ENCODE measurements at places on chromosomes 5 and 9.
A peak's percentile ranks its signal among the peaks of the same experiment; 100 is the strongest.

DNA sequence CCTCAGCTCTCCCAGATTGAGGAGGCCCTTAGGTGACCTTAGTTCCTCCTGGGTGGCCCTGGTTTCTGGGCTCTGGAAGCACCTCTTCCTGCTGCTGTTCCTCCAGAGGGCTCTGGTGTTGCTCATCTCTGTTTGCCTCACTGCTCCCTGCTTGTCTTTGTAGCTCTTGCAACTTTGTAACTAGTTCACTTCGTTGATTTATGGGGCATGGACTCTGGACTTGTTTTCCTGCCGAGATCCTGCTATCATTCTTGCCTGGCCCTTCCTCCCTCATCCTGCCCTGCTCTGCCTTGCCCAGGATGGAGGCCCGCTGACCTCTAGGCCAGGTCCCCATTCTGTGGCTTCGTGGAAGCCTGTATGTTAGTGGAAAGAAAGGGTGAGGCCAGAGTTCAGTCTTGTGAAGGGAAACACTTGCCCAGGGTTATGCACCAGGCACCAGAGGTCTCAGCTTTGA, 169.3 kb downstream of the MACROH2A1 start:
- H3K4me3 ChIP-seq = no peak overlapping the region
- peaks cover 33% of the 10 kb centered on the region for H3K4me1 ChIP-seq
- H3K36me3 ChIP-seq = no peaks in the 10 kb centered on the region
- H3K27ac ChIP-seq = no peak overlapping the region
- no peak for DNase-seq

GRCh38 chr5:158175934-158176481, 317.1 kb upstream of the CLINT1 start:
- no peak overlapping the region for H3K4me3 ChIP-seq
- no peaks in the 10 kb centered on the region for H3K36me3 ChIP-seq
- no peak for DNase-seq
- peak overlapping the region; percentile 29 for H3K27ac ChIP-seq
- H3K27me3 ChIP-seq = no peaks in the 10 kb centered on the region
- H3K4me1 ChIP-seq = peaks cover 15% of the 10 kb centered on the region

DNA sequence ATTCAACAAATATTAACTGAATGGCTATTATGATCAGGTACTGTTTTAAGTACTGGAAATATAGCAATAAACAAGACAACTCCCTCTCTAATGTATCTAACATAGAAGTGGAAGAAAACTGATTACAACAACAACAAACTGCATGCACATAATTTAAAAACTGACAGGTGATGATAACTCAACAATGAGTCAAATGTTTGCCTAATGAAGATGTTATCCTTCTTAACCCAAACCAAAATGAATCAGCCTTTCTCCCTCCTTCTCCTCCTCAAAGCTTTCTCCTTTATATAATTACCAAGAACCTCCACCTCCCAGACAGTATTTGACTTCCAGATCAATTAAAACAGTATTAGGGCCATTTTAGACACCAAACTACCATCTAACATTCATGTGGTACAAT, 49.3 kb downstream of the RICTOR start:
- peaks cover 4% of the 10 kb centered on the region for H3K36me3 ChIP-seq
- no peaks in the 10 kb centered on the region for H3K27me3 ChIP-seq
- no peak overlapping the region for H3K4me3 ChIP-seq
- peaks cover 24% of the 10 kb centered on the region for H3K4me1 ChIP-seq
- DNase-seq = no peak
- no peak overlapping the region for H3K27ac ChIP-seq

- H3K4me3 ChIP-seq = no peak overlapping the region
- no peaks in the 10 kb centered on the region for H3K27me3 ChIP-seq
- H3K36me3 ChIP-seq = peaks cover 5% of the 10 kb centered on the region
- peak overlapping the region; percentile 86 for H3K27ac ChIP-seq
- H3K4me1 ChIP-seq = peaks cover 67% of the 10 kb centered on the region
Measured at GRCh38 chr9:127918183-127919107, 1.6 kb upstream of the ST6GALNAC4 start.

DNA sequence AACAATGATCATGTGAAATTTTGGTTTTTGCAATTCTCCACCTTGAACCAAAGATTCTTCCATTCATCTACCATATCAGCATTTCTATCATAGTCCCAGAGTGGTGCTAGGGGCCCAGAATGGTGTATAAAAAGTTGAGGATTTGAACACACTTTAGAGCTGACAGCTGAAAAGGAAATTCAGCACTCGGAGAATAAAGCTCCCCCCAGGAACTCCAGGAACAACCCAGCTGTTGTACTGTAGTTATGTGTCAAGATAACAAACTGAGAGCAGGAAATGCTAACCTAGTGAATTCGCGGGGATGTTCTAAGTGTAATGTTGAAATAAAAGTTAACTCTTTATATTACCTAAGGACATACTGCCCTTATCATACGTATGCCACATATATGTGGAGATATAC, 216.7 kb downstream of the NFIB start:
- H3K27ac ChIP-seq = peak overlapping the region; percentile 76
- no peaks in the 10 kb centered on the region for H3K27me3 ChIP-seq
- peaks cover 47% of the 10 kb centered on the region for H3K4me1 ChIP-seq
- no peak overlapping the region for H3K4me3 ChIP-seq

DNA sequence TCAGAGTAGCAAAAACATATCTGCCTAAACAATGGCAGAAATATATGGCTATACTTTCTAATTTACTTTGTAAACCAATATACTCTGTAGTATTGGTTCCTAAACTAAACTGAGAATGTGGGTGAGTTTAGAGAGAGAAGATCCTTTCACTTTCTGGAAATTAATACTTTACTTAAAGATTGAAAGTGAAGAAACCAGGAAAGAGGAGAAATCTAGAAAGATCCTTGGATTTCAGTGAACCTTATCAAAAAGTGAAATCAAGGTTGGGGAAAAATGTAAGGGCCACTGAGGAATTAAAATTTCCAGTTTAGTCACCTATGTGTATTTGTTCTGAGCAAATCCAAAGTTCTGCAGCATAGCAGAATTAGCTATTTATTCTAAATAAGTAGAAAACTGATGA, 5.9 kb downstream of the SLC38A9 start:
- no peak overlapping the region for H3K27ac ChIP-seq
- no peak for DNase-seq
- H3K4me1 ChIP-seq = peaks cover 4% of the 10 kb centered on the region
- no peaks in the 10 kb centered on the region for H3K27me3 ChIP-seq

GRCh38 chr9:133333566-133333965, 2.4 kb downstream of the SURF6 start:
- DNase-seq = no peak
- H3K4me1 ChIP-seq = peaks cover 25% of the 10 kb centered on the region
- H3K4me3 ChIP-seq = no peak overlapping the region
- no peaks in the 10 kb centered on the region for H3K27me3 ChIP-seq
- no peak overlapping the region for H3K27ac ChIP-seq

DNA sequence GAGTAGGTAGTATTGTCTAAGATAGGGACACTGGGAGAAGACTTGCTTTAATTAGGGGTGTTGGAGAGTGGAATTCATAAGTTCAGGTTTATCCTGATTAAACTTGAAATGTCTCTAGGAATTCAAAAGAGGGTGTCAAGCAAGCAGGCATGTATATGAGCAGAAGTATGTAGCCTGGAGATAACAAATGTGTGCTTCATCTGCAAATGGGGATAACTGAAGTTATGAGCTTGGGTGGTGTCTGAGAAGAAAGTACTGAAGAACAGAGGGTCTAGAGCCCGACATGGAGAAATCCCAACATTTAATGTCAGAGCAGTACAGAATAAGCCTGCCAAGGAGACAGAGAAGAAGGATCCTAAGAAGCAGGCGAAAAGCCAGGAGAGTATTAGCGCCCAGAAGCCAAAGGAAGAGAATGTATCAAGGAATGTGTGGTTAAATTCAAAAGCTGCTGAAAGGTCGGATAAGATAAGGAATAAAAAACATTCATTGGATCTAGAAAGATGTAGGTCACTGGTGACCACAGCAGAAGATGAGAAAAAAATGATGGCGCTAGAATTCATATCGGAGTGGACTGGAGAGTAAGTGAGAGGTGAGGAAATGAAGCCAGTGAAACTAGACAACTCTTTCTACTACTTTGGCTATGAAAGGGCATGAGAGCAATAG, 401.5 kb upstream of the PIK3R1 start:
- no peak overlapping the region for H3K27ac ChIP-seq
- no peak for DNase-seq
- H3K36me3 ChIP-seq = no peaks in the 10 kb centered on the region
- no peaks in the 10 kb centered on the region for H3K27me3 ChIP-seq

GRCh38 chr9:136316896-136317676, 10.3 kb upstream of the GPSM1 start:
- H3K4me3 ChIP-seq = no peak overlapping the region
- H3K36me3 ChIP-seq = no peaks in the 10 kb centered on the region
- H3K27ac ChIP-seq = no peak overlapping the region
- DNase-seq = no peak

DNA sequence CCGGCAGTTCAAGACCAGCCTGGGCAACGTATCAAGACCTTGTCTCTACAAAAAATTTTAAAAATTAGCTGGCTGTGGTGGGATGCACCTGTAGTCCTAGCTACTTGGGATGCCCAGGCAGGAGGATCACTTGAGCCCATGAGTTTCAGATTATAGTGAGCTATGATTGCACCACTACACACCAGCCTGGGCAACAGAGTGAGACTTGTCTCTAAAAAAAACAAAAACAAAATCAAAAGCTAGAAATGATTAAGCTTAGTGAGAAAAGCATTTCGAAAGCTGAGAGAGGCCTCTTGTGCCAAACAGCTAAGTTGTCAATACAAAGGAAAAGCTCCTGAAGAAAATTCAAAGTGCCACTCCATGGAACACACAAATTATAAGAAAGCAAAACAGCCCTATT, 4.8 kb downstream of the FAM151B start:
- DNase-seq = no peak
- H3K36me3 ChIP-seq = no peaks in the 10 kb centered on the region
- no peak overlapping the region for H3K4me3 ChIP-seq
- H3K27ac ChIP-seq = no peak overlapping the region
- peaks cover under 1% of the 10 kb centered on the region for H3K4me1 ChIP-seq
- no peaks in the 10 kb centered on the region for H3K27me3 ChIP-seq

GRCh38 chr9:7983490-7983889, 183.9 kb upstream of the DMAC1 start:
- DNase-seq = no peak
- H3K4me3 ChIP-seq = no peak overlapping the region
- H3K4me1 ChIP-seq = no peaks in the 10 kb centered on the region
- no peaks in the 10 kb centered on the region for H3K36me3 ChIP-seq

DNA sequence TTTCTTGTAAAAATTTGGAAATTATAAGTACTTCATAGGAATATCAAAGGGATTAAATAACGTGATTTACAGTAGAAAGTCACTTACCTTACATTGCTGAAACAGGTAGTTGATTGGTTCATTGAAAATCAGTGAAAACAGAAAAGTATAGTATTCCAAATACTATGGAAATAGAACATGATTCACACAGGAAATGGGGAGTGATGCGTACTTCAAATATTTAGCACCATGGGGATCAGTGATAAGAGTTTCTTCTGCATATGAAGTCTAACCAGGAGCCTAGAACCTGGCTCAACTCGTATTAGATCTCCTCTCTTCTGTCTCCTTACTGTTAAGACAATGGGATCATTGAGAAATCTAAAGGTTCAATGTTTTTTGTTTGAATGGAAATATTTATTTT, 133.3 kb downstream of the FAM174A start:
- H3K4me3 ChIP-seq = no peak overlapping the region
- DNase-seq = no peak
- no peak overlapping the region for H3K27ac ChIP-seq
- no peaks in the 10 kb centered on the region for H3K27me3 ChIP-seq

DNA sequence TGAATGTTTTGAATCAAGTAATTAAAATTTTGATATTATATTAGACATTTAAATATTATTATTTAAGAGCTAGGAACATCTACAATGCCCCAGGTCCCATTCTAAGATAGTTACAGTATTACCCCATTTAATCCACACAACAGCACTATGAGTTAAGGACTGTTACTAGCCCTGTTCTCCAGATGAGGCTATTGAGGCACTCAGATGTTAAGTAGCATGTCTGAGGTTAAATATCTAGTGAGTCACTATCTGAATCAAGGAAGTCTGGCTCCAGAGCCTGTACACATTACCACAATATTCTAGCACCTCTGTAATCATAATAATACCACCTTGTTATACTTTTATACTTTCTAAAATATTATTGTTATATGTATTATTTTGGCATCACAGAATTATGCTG, 304.6 kb downstream of the PDE4D start:
- no peak overlapping the region for H3K4me3 ChIP-seq
- H3K27ac ChIP-seq = no peak overlapping the region
- no peaks in the 10 kb centered on the region for H3K36me3 ChIP-seq
- no peaks in the 10 kb centered on the region for H3K27me3 ChIP-seq
- peaks cover 19% of the 10 kb centered on the region for H3K4me1 ChIP-seq

GRCh38 chr9:134371731-134372130, 45.5 kb downstream of the RXRA start:
- H3K4me3 ChIP-seq = no peak overlapping the region
- H3K4me1 ChIP-seq = peaks cover 96% of the 10 kb centered on the region
- no peak for DNase-seq
- H3K27me3 ChIP-seq = no peaks in the 10 kb centered on the region

DNA sequence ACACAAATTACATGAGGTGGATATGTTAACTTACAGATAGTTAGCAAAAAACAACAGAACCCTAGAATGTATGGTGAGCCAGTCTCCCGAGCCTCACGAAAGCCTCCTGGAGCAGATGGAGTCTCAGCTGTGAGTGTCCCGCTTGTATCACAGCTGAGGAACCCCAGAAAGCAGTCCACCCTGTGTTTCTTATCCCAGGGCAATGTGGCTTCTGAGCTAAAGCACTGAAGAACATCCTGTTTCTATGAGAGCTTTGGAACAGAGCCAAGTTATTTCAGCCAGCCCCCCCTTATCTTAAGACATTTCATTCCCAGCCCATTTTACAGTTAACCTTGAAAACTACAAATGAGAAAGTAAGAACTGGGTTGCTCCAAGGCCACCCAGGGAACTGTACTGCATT, 1220.9 kb upstream of the CDH6 start:
- H3K27ac ChIP-seq = no peak overlapping the region
- no peaks in the 10 kb centered on the region for H3K36me3 ChIP-seq
- no peak for DNase-seq
- no peak overlapping the region for H3K4me3 ChIP-seq

- no peak for DNase-seq
- no peaks in the 10 kb centered on the region for H3K4me1 ChIP-seq
- H3K36me3 ChIP-seq = no peaks in the 10 kb centered on the region
- no peaks in the 10 kb centered on the region for H3K27me3 ChIP-seq
- H3K27ac ChIP-seq = no peak overlapping the region
- H3K4me3 ChIP-seq = no peak overlapping the region
Measured at GRCh38 chr9:109681301-109681700, 98.7 kb upstream of the PALM2AKAP2 start.

GRCh38 chr9:85258823-85259370, 482.9 kb downstream of the AGTPBP1 start:
- H3K36me3 ChIP-seq = no peaks in the 10 kb centered on the region
- H3K4me1 ChIP-seq = no peaks in the 10 kb centered on the region
- H3K27me3 ChIP-seq = no peaks in the 10 kb centered on the region
- no peak overlapping the region for H3K27ac ChIP-seq
- H3K4me3 ChIP-seq = no peak overlapping the region

DNA sequence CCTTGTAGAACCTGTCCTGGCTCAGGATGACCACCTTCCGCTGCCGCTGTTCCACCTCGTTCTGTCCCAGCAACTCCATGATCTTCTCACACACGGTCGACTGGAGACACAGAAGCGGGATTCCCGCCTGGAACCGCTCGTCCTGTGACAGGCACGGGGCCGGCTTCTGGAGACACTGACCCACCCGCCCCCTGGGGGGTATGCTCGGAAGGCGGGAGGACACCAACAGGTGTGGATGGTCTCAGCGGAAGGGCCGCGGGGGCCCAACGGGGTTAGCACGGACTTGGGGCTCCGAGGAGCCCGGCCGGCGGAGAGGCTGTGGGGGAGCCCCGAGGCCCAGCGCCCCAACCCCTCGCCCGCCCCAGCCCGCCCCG, 530 bp downstream of the UCK1 start:
- H3K4me1 ChIP-seq = peaks cover 17% of the 10 kb centered on the region
- peak overlapping the region; percentile 100 for H3K4me3 ChIP-seq
- no peak for DNase-seq
- H3K27me3 ChIP-seq = no peaks in the 10 kb centered on the region

Measured in esophagus muscularis mucosa (tissue), 4 donors.